GM19239 (cell line): ENCODE measurements at places on chromosomes 13 and 19.

DNA sequence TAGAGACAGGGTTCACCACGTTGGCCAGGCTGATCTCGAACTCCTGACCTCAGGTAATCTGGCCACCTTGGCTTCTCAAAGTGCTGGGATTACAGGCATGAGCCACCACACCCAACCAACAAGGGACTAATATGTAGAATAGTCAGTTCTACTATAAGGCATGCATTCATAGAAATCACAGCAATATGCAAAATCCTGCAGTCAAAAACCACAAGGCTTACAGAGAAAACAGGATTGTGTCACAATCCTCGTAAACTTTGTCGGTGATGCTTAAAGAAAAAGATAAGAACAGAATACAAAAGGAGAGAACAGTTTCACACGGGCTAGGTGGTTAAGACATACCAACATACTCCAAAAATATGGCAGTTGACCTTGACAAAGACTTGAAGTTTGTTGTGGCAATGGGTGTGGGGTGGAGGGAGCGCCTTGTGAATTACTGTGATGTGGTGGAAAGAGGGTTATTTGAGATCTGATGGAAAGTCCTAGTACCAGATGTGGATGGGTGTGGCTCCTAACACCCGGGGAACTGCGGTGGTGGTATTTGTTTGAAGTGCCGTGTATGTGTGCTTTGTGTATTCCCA lies 12.4 kb downstream of the NOSIP start:
- no peak for DNase-seq

DNA sequence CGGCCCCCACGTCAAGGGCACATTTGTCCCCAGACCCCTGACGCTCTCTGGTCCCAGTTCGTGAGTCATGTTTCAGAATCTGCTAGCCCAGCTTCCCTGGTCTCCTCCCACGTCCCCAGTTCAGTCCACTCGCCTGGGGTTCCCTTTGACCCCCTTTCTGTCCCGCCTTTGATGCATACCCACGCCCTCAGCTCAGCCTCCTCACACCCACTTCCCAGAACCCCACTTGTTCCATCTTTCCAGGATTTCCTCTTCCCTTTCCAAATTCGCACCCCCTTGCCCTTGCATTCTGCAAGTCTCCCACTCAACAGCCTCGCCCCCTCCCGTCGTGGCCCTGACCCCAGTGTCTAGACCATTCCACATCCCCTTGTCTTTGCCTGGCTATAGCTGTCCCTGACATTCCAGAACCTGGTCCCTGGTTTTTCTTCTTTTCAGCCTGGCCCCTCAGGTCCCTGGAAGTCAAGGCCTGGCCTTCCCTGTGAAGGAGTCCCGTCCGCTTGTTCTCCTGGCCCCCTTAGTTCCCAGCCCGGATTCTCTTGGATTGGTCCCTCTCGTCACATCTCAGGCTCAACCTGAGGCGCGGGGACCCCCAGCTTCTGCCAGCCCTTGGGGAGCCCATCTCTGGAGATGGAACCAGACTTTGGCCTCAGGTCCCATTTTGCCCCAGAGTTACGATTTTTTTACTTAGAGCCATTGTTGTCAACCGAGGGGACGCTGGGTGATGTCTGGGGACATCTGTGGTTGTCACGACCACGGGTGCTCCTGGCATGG lies 1.3 kb downstream of the NCLN start:
- DNase-seq: no peak

- peak; percentile 78 for DNase-seq
Observed at GRCh38 chr19:18173572-18174288, at the start of gene IFI30. IFI30 (plus strand) TSS chr19:18173813; CDS start chr19:18173842, 29 bp downstream.

GRCh38 chr19:18538115-18538514 lies 5.3 kb downstream of the FKBP8 start:
- DNase-seq: no peak

GRCh38 chr13:53090461-53090860 lies 61.8 kb downstream of the OLFM4 start:
- DNase-seq: no peak
